ENCODE measurements at places on chromosomes 3 and 15.

GRCh38 chr15:78879517-78880241, 7.0 kb downstream of the MORF4L1 start:
- DNase-seq = no peak

DNA sequence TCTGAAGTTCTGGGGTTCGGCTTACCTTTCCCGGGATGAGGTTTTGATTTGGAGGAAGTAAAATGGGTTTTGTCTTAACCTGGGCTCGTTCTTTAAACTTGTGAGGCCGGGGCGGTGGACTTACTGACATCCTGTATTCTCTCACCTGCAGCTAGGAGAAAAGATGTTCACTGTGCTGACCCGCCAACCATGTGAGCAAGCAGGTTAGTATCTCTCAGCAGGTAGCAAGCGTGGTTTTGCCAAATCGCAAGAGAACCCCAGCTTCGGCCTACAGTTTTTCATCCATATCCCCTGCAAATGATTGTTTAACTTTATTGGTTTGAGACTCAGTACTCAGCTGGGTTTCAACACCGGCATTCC, 891 bp downstream of the ENTPD3 start:
- no peak for DNase-seq

DNA sequence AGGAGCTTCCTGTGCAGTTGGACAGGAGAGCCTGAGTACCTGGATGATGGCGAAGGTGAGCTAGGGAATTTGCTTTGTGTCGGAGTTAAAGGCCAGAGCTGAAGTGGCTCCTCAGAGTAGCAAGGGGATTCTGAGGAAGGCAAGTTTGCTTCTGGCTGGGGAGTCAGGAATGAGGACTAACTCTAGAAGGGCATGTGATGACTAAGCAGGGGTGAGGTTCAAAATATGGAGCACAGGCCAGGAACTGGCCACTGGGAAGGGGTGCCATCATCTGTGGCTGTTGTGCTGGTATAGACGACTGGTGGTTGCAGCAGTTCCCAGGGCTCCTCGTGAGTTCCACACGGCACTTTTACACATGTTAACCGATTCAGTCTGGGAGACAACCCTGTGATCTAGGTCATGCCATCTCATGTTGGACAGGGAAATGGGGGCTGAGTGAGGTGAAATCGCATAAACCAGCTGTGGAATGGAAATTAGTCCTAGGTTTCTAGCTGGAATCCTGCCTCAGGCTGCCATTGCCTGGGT, 100.8 kb downstream of the EEFSEC start:
- DNase-seq = no peak

DNA sequence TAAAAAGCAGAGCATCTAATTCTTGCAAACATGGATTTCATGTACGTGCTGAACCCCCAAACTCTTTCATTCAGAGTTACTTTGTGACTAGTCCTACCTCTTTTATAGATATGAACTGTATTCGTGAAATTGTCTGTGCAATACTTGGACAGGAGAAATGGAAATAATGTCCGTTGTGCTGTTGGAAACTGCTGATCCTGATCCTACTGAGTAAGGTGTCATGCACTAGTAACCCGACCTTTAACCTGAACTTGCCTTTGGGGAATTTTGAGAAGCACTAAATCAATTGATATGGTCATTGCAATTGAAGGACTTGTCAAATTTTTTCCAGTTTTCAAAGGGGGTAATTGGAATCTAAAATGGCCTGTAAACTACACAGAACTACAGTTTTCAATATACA, 856.4 kb downstream of the ROBO1 start:
- DNase-seq = no peak

DNA sequence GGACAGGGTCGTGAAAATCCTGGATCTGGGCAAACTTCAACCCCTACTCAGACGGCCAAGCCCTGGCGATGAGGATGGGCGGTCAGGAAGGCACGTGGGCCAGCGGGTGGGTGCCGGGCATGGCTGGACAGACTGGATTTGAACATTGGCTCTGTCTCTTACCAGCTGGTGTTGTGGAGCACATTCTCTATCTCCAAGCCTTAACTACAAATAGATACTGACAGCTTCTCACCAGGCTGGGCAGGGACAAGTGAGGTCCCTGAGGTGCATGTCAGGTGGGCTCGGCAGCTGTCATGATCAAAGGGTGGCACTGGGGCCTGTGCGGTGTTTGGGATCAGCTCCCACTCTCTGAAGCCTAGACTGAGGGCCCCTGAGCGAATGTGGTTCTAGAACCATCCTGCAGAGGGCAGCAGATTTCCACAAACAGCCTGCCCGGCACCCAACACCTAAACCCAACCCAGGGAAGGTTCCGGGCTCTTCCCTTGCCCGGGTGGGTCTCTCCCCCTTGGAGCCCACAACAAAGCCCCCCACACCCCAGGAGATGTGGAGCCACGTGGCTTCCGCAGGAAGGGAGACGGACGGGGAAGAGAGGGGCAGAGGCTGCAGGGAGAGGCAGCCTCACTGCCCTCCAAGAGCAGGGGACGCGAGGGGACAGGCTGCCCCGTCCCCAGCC, 58.4 kb downstream of the RGMA start:
- peak; percentile 78 for DNase-seq

DNA sequence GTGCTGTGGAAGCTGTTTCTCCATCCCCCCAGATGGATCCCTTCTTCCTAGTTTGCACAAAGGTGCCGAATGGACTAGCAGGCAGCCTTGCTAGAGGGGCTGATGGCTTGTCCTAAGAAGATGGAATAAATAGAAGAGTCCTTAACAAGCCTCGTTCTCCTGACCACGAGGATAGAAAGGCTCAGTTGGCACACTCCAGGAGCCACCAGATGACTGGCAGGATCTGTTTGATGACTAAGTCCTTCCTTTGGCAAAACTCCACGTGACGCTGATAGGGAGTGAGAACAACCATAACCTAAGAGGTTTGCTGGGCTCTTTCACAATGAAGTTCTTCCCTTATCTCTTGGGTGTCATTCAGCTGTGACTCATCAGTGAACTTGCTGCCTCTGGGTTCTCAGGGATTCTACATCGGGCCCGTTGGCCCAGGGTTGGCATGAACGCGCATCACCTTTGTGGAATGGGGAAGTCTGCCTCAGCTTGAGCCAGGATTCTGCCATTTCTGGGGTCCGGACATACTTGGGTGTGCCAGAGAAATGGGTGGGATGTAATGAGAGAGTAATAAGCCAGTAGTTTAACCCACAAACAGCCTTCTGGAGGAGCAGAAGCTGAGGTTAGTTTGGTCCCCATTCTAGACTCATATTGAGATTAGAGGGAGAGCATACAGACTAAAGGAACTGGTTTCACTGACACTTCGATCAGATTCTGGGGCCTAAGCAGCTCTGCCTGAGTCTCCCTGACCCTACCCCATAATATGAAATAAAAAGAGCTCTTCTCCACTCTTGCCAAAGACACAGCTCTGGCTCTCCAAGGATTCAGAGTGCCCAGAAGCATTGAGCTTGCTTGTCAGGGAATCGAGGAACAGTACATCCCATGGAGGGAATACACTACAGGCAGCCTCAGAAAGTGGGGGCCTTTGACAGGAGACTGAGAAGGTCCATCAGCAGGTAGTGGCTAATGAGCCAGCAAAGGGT, 2.0 kb upstream of the MELTF start:
- DNase-seq = peak; percentile 31

GRCh38 chr3:51819709-51820406, 40.8 kb upstream of the IQCF6 start:
- DNase-seq = no peak

- no peak for DNase-seq
Measured at GRCh38 chr3:32961189-32961715, 9.8 kb downstream of the CCR4 start.

- DNase-seq = no peak
Measured at GRCh38 chr3:52771702-52772101, 962 bp upstream of the NEK4 start.

DNA sequence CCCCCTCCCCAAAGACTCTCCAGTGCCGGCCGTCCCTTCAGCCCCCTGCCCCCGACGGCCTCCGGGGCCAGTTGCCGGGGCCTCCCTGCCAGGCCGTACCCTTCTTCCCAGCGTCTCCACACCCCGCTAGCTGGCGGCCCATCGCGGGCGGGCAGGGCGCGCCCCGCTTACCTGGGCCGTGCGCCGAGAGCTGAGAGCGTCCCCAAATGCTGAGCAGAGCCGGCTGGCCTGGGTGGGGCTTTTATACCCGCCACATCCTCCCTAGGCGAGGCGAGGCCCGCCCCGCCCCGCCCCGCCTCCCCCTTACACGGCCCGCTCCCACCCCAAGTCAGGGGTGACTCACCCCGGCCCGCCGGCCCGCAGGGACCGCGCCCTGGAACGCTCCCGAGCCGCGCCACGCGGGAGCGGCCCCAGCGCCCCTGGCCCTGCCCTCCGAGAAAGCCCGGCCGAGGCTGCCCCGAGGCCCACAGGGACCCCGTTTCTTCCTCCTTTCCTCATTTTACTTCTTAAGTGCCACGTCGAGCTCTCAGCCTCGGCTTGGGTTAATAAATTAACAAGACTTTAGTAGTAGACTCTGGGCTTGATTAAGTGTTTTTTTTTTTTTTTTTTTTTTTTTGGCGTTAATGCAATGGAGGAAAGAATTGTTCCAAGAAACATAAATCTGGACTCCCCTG, at the start of gene ANXA2:
ANXA2 (minus strand) TSS at position 215 of the 674 bp plus-strand sequence. CDS start 11,911 bp downstream, outside the sequence.
- DNase-seq = peak; percentile 82

GRCh38 chr3:13780432-13781176, 99.3 kb downstream of the WNT7A start:
- no peak for DNase-seq

GRCh38 chr15:47397655-47398054, 319.6 kb upstream of the SEMA6D start:
- no peak for DNase-seq

GRCh38 chr3:195583831-195584542, at the start of gene APOD:
Gene APOD (minus strand): TSS chr3:195583940. CDS start chr3:195579461, 4,479 bp downstream.
- DNase-seq = peak; percentile 69

DNA sequence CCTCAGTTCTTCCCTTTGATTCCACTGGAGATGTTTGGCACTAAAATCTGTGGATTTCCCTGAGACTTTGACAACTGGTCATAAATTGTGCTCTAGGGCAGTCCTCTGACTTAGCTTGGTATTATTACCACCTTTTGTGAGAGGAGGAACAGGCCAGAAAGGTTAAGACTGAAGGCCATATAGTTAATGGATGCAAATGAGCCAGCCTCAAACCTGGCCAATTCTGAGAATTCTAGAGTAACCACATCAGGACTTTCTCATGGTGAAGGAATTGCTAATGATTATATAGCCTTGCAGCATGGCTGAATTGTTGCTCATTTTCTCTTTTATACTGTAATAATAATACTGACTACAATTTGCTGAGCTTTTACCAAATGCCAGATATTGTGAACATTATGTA, 162.5 kb downstream of the CADPS start:
- no peak for DNase-seq

GRCh38 chr3:123281406-123281805, 79.7 kb downstream of the SEC22A start:
- DNase-seq = no peak

GRCh38 chr3:64357481-64357880, 132.2 kb upstream of the PRICKLE2 start:
- DNase-seq = no peak

DNA sequence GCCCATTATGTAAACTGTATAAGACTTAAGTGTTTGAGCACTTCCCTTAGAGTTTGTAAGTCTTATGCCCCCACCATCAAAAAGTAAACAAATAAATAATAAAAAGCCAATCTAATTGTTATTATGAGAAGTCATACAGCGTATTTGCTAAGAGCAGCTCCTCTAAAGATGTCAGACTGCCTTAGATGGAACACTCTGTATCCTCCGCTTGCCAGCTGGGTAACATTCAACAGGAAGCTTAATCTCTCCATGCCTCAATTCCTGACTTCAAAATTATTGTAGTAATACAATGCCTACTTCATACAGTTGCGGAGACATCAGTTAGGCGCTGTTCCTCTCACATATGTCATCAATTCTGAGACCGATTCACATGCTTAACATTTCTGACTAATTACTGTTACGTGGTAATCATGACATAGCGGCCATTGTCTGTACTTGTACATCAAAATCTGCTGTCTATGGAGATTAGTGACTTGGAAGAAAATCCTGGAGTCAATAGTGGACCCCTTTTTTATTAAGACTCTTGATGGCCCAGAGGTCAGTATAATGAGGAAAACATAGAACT, 417.7 kb downstream of the LPP start:
- no peak for DNase-seq

- DNase-seq = no peak
Measured at GRCh38 chr15:92612891-92613290, 42.7 kb downstream of the FAM174B start.

DNA sequence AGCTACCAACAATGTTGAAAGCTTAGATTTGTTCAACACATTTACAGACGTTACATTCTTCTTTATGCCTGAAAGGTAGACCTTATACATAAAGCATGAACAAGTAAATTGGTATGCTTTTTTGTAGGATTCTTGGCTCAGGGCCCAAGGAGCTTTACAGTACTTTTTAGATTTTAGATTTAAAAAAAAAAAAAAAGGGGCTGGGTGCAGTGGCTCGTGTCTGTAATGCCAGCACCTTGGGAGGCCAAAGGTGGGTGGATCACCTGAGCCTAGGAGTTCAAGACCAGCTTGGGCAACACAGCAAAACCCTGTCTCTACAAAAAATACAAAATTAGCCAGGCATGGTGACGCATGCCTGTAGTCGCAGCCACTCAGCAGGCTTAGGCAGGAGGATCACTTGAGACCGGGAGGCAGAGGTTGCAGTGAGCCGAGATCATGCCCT, 39.7 kb downstream of the MEF2A start:
- no peak for DNase-seq
